ENCODE measurements at places on chromosomes 4 and X.

GRCh38 chrX:153981771-153982533, 9.4 kb downstream of the TMEM187 start:
- peak; percentile 65 for DNase-seq
- H3K4me1 ChIP-seq, result peaks cover 17% of the 10 kb centered on the region
- H3K4me3 ChIP-seq, result peak overlapping the region; percentile 25
- H3K27ac ChIP-seq, result peak overlapping the region; percentile 93
- no peaks in the 10 kb centered on the region for H3K36me3 ChIP-seq

- no peaks in the 10 kb centered on the region for H3K4me1 ChIP-seq
- no peaks in the 10 kb centered on the region for H3K27me3 ChIP-seq
- H3K27ac ChIP-seq, result no peak overlapping the region
These were observed 22.2 kb downstream of the TMPRSS11E start for GRCh38 chr4:68469482-68469881.

DNA sequence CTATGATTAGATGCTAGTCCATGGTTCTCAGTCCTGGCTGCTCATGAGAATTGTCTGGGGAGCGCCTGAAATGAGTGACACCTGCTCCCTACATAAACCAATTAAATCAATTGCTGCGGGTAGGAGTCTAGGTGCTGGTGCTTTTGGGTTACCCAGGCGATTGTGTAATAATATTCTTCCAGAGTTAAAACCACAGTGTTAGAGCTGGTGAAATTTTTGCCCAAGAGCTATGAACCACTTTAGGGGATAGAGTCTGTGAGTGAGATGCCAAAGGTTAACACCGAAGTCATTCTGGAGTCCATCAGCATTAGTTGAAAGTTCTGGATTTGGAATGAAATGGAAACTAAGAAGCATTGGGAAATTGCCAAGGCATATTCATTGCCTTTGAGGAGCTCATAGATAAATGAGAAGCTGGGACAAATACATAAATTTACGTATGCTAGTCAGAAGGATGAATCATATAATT, 15.3 kb downstream of the PDK3 start:
- H3K27me3 ChIP-seq, result no peaks in the 10 kb centered on the region
- H3K4me3 ChIP-seq, result peak overlapping the region; percentile 42
- peak overlapping the region; percentile 95 for H3K27ac ChIP-seq
- DNase-seq, result no peak
- H3K36me3 ChIP-seq, result no peaks in the 10 kb centered on the region
- H3K4me1 ChIP-seq, result peaks cover 36% of the 10 kb centered on the region

- H3K27me3 ChIP-seq, result no peaks in the 10 kb centered on the region
- DNase-seq, result no peak
- no peaks in the 10 kb centered on the region for H3K4me1 ChIP-seq
- H3K4me3 ChIP-seq, result no peak overlapping the region
- no peak overlapping the region for H3K27ac ChIP-seq
These were observed 7.2 kb downstream of the PRDM5 start for GRCh38 chr4:120915336-120915735.

GRCh38 chrX:3374108-3374800, 27.8 kb upstream of the MXRA5 start:
- no peak overlapping the region for H3K4me3 ChIP-seq
- no peak for DNase-seq
- H3K36me3 ChIP-seq, result no peaks in the 10 kb centered on the region
- H3K4me1 ChIP-seq, result no peaks in the 10 kb centered on the region
- H3K27me3 ChIP-seq, result no peaks in the 10 kb centered on the region

GRCh38 chrX:150236327-150236726, 126.8 kb upstream of the MAMLD1 start:
- no peak overlapping the region for H3K27ac ChIP-seq
- no peak overlapping the region for H3K4me3 ChIP-seq
- DNase-seq, result no peak

- H3K27ac ChIP-seq, result no peak overlapping the region
- no peak for DNase-seq
- no peaks in the 10 kb centered on the region for H3K27me3 ChIP-seq
- H3K4me1 ChIP-seq, result peaks cover 14% of the 10 kb centered on the region
- no peak overlapping the region for H3K4me3 ChIP-seq
These were observed 6.3 kb upstream of the RGS12 start for GRCh38 chr4:3286335-3287175.

- H3K27ac ChIP-seq, result peak overlapping the region; percentile 78
- H3K4me3 ChIP-seq, result no peak overlapping the region
- H3K4me1 ChIP-seq, result peaks cover 71% of the 10 kb centered on the region
- no peaks in the 10 kb centered on the region for H3K36me3 ChIP-seq
These were observed 7.0 kb downstream of the TMSB4X start for GRCh38 chrX:12981880-12982279.

GRCh38 chr4:151744614-151745013, 16.2 kb downstream of the GATB start:
- peaks cover 5% of the 10 kb centered on the region for H3K36me3 ChIP-seq
- no peaks in the 10 kb centered on the region for H3K4me1 ChIP-seq
- no peak for DNase-seq
- no peaks in the 10 kb centered on the region for H3K27me3 ChIP-seq

GRCh38 chr4:45346816-45347435, 620.6 kb upstream of the GNPDA2 start:
- H3K27me3 ChIP-seq, result no peaks in the 10 kb centered on the region
- no peaks in the 10 kb centered on the region for H3K36me3 ChIP-seq
- H3K27ac ChIP-seq, result no peak overlapping the region

DNA sequence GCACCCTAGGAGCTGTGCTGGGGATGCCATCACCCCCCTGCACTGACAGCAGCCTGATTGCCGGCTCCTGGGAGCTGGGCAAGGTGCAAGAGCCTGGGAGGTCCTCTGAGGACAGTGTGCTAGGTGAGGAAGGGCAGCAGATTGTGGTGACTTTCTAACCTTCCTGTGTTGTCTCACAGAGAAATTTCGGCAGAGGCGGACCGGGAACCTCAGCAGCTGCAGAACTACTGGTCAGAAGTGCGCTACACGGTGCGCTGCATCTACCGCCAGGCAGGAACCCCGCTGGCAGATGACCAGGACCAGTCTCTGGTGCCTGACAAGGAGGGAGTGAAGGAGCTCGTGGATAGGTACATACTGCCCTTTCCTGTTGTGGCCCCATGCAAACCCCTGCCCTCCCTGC, 89.8 kb downstream of the FAM193A start:
- H3K4me3 ChIP-seq, result no peak overlapping the region
- H3K27me3 ChIP-seq, result no peaks in the 10 kb centered on the region
- no peak overlapping the region for H3K27ac ChIP-seq
- H3K4me1 ChIP-seq, result no peaks in the 10 kb centered on the region
- peaks cover 16% of the 10 kb centered on the region for H3K36me3 ChIP-seq

DNA sequence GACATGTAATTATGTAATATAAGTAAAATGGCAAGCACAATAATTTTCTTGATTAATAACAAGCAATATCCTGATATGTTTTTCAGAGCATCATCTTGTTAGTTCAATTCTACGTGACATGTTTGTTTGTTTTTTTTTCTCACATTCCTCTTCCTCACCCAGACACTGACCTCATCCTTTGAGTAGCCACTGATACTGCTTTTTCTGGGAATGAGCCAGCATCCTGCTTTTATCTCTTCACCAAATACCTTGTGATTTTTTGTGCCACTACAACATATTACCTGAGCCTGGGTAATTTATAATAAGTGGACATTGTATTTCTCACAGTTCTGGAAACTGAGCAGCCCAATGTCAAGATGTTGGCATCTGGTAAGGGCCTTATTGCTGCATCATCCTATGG, 484.0 kb downstream of the NAF1 start:
- H3K4me3 ChIP-seq, result no peak overlapping the region
- H3K27ac ChIP-seq, result no peak overlapping the region
- no peaks in the 10 kb centered on the region for H3K36me3 ChIP-seq
- no peak for DNase-seq

GRCh38 chrX:133854290-133854689, 131.1 kb downstream of the GPC3 start:
- DNase-seq, result no peak
- no peaks in the 10 kb centered on the region for H3K4me1 ChIP-seq
- no peaks in the 10 kb centered on the region for H3K27me3 ChIP-seq
- H3K27ac ChIP-seq, result no peak overlapping the region
- no peaks in the 10 kb centered on the region for H3K36me3 ChIP-seq

- H3K4me1 ChIP-seq, result no peaks in the 10 kb centered on the region
- no peaks in the 10 kb centered on the region for H3K27me3 ChIP-seq
- H3K36me3 ChIP-seq, result no peaks in the 10 kb centered on the region
These were observed 94.5 kb downstream of the SRPX start for GRCh38 chrX:38126179-38126578.

- no peak overlapping the region for H3K27ac ChIP-seq
- H3K27me3 ChIP-seq, result no peaks in the 10 kb centered on the region
- H3K36me3 ChIP-seq, result no peaks in the 10 kb centered on the region
- no peaks in the 10 kb centered on the region for H3K4me1 ChIP-seq
- no peak for DNase-seq
These were observed 71.1 kb upstream of the KCNIP4 start for GRCh38 chr4:22019676-22020075.

GRCh38 chrX:118418811-118419251, 72.9 kb downstream of the WDR44 start:
- H3K4me1 ChIP-seq, result no peaks in the 10 kb centered on the region
- no peak for DNase-seq
- H3K36me3 ChIP-seq, result no peaks in the 10 kb centered on the region
- no peak overlapping the region for H3K27ac ChIP-seq
- no peaks in the 10 kb centered on the region for H3K27me3 ChIP-seq
- H3K4me3 ChIP-seq, result no peak overlapping the region

GRCh38 chr4:951594-952468, 19.6 kb downstream of the TMEM175 start:
- H3K27ac ChIP-seq, result no peak overlapping the region
- no peak for DNase-seq
- H3K36me3 ChIP-seq, result peaks cover 8% of the 10 kb centered on the region
- no peaks in the 10 kb centered on the region for H3K27me3 ChIP-seq
- H3K4me3 ChIP-seq, result no peak overlapping the region

- H3K27me3 ChIP-seq, result no peaks in the 10 kb centered on the region
- no peak overlapping the region for H3K4me3 ChIP-seq
- no peak for DNase-seq
These were observed 158.6 kb upstream of the FAT1 start for GRCh38 chr4:186882293-186882692.

- H3K4me1 ChIP-seq, result no peaks in the 10 kb centered on the region
- H3K27me3 ChIP-seq, result no peaks in the 10 kb centered on the region
- H3K36me3 ChIP-seq, result no peaks in the 10 kb centered on the region
- no peak for DNase-seq
These were observed 12.0 kb upstream of the TRIM61 start for GRCh38 chr4:164989471-164989870.

DNA sequence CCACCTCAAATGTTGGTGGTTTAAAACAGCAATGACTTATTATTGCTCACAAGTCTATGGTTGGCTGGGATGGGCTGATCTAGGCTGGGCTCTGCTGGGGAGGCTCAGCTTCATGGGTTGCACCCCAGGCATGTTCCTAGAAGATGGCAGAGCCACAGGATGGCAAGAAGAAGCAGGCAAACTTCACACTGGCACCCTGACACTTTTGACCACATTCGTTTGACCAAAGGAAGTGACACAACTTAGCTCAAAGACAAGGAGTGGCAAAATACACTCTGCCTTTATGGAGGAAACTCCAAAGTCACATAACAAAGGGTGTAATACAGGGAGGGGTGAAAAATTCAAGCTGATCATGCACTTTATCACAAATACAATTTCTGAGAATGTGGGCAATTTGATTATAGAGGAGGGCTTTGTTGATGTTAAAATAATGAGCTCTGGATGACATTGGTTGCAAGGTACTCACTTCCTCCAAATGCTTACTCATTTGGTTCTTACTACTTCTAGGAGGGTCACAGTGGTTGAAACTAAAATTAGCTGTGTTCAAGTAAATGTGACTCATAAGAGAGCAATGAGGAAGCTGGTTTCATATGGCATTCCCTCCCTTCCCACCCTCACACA, 249.2 kb upstream of the RPS6KA3 start:
- DNase-seq, result no peak
- H3K4me3 ChIP-seq, result no peak overlapping the region
- no peaks in the 10 kb centered on the region for H3K27me3 ChIP-seq

- DNase-seq, result no peak
- no peak overlapping the region for H3K4me3 ChIP-seq
- H3K4me1 ChIP-seq, result no peaks in the 10 kb centered on the region
- no peak overlapping the region for H3K27ac ChIP-seq
These were observed 52.6 kb downstream of the HMX1 start for GRCh38 chr4:8819019-8819418.

DNA sequence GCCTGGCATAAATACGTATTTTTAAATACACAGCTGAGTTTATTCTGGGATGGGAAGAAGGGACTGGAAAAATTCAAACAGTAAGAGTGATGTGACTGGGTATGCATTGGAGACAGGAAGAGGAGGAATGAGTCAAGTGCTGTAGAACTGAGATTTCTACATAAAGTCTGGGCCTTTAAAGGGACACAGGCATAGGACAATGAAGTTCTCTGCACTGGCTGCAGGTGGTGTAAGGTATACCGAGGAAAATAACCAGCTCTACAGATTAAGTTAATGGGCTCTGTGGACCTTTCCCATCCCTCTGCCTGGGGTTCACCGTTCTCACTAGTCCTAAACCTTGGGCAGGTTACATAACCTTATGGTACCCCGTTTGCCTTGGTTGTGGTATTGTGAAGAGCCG, 68.7 kb downstream of the DHX15 start:
- no peaks in the 10 kb centered on the region for H3K4me1 ChIP-seq
- H3K27me3 ChIP-seq, result no peaks in the 10 kb centered on the region
- no peak for DNase-seq
- no peaks in the 10 kb centered on the region for H3K36me3 ChIP-seq
- H3K27ac ChIP-seq, result no peak overlapping the region

DNA sequence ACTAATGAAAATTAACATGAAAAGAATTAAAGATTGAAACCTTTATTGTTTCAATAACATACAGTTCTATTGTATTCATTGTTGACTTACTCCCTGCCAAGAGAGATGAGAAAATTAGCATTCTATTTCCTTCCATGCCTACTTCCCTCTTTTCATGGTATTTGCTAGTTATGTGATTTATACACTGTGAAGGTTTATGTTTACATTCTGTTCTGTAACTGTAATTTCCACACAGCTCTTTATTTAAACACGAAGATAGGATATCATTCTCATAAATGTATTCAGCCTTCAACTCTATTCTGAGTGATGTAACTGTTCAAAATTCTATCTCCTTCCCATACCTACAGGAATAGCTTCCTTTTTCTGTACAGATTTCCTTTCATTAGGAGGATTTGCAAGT, 6.6 kb downstream of the CCDC110 start:
- DNase-seq, result no peak
- H3K27me3 ChIP-seq, result peaks cover 2% of the 10 kb centered on the region
- no peak overlapping the region for H3K4me3 ChIP-seq
- H3K36me3 ChIP-seq, result no peaks in the 10 kb centered on the region
- no peaks in the 10 kb centered on the region for H3K4me1 ChIP-seq

- H3K4me1 ChIP-seq, result no peaks in the 10 kb centered on the region
- H3K4me3 ChIP-seq, result no peak overlapping the region
These were observed 4.2 kb upstream of the ZXDB start for GRCh38 chrX:57587607-57588006.

DNA sequence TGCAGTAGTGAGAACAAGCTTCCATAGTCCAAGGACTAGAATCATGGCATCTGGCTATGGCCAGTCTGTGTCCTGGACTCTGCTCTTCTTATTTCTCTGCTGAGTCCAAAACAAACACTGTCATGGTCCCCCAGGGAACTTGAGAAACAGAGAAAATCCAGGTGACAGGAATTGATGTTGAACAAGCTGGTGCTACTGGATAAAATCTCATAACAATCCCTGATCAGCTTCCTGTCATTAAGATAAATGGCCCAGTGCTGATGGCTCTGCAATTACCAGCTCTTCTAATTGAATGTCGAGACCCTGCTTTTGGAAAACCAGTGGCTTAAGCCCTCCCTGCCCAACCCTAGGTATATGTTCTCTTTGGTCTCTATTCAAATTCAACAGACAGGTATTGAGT, 58.8 kb upstream of the ARHGAP36 start:
- no peaks in the 10 kb centered on the region for H3K4me1 ChIP-seq
- no peak overlapping the region for H3K27ac ChIP-seq
- no peak overlapping the region for H3K4me3 ChIP-seq
- no peak for DNase-seq
- H3K27me3 ChIP-seq, result no peaks in the 10 kb centered on the region
- no peaks in the 10 kb centered on the region for H3K36me3 ChIP-seq
